ENCODE measurements at places on chromosomes 6 and 20.

- no peak for DNase-seq
Observed at GRCh38 chr6:148343047-148343782, 577 bp downstream of the SASH1 start.

- peak; percentile 13 for DNase-seq
Observed at GRCh38 chr6:117906958-117907600, at the start of gene SLC35F1. Gene SLC35F1 (plus strand): TSS chr6:117907264.

GRCh38 chr6:118102401-118102800 is 195.3 kb downstream of the SLC35F1 start:
- DNase-seq = no peak

DNA sequence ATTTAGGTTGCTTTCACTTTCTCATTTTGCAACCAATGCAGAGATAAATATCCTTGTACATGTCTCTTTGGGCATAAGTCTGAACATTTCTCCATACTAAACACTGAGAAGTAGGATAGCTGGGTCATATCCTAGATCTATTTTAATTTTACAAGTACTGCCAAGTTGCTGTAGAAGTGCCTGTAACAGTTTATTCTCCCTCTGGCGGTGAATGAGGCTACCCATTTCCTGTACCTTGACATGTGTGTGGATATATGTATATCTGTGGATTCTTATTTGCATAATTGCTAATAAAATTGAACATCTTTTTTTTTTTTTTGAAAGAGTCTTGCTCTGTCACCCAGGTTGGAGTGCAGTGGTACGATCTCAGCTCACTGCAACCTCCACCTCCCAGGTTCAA is 48.0 kb upstream of the PNRC1 start:
- no peak for DNase-seq

DNA sequence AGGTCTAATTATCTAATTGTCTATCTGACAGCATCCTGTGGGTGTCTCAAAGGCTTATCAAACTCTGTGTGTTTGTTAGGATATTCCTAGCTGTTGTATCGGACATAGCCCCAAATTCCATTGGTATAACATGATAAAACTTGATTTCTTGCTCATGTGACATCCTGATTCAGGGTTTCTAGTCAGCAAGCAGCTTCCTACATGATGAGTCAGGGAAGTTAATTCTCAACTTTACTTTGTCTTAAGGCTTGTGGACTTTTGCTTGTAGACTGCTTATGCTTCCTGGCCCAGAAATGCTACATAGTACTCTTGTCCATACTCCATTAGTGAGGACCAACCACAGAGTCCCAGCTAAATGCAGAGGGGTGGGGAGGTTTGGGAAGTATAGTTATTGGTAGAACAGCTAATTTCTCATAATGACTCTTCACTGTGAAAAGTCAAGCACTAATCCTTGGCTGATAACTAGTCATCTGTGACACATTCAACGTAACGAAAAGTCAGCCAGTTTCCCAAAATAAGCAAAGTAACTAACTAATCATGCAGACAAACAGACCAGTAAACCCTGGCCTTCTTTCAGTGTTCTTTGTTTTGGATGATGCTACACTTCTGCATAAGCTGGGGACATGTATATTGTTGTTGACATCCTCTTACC is 25.8 kb downstream of the NKAIN2 start:
- DNase-seq = peak; percentile 32

GRCh38 chr6:141666187-141666586 is 466.5 kb upstream of the GJE1 start:
- no peak for DNase-seq

DNA sequence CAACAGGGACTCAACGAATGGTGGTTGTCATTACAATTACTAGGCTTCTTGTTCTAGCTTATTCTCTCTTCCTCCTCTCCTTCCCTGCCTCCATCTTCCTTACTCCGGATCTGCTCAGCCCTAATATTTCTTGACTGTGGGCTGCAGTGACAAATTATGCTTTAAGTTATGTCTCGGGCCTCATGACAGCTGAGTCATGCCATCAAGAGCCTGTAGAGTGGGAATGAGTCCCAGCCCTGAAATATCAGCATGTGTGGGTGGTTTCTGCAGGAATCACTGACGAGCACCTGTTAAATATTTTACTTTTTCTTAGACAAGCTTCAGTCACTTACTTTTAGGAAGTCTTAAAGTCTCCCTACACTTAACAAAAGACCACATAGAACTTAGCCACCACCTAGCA is 83.1 kb upstream of the CBLN4 start:
- no peak for DNase-seq

All from myocyte (in vitro differentiated cells).